GM04504 (cell line): ENCODE measurements at places on chromosomes 5 and 9.

GRCh38 chr5:159409801-159410200, 79.5 kb upstream of the IL12B start:
- DNase-seq: no peak

DNA sequence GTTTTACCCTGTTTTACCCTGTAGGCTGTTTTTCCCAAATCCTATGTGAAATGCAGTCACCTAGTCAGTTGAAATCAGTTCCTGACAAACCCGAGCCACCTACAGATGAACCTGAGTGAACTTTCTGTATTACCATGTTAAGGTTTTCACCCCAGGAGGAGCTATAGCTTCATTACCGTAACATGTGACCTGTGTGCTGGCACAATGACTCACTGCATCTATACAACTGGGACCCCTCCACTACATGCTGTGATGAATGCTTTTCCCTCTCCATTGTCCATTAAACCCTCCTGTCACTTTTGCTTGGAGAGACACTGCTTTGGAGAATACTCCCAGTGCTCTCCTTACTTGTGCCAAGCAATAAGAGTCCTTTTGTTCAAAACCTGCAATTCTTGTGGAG, 1974.8 kb downstream of the EFNA5 start:
- no peak for DNase-seq

DNA sequence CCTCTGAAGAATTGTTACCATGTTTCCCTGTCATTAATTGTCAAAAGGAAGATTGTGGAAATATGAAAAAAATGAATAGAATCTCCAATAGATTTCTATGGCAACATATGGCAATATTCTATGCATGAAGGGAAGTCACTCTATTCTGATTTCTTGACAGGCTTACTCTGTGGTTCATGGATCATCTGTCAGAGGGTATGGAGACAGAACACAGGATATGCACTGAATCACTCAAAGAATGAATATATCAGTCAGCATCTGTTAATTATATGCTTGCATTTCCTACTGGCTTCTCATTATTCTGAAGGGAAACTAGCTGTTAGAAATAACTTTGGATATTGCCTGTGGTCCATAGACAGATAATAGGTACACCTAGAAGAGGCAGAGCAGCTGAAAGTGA, 918.9 kb downstream of the DTWD2 start:
- no peak for DNase-seq

DNA sequence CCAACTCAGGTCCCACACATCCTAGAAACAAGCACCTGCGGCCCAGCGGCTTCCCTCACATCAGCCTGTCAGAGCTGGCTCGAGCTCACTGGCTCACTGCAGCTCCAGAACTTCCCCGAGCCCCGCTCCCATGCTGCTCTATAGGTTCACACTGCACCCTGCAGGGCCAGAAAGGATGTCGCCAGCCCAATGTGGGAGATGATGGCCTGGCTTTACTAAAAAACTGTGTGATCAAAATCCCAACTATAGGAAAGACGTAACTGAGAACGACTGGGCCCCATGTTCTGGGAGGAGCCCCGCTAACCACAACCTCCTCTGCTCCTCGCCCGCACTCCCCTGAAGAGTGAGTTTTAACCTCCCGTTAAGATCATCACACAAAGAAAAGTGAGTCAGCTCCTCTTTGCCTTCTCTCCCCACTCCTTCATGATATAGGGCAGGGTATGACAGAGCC, 4.6 kb downstream of the SURF4 start:
- DNase-seq: no peak

DNA sequence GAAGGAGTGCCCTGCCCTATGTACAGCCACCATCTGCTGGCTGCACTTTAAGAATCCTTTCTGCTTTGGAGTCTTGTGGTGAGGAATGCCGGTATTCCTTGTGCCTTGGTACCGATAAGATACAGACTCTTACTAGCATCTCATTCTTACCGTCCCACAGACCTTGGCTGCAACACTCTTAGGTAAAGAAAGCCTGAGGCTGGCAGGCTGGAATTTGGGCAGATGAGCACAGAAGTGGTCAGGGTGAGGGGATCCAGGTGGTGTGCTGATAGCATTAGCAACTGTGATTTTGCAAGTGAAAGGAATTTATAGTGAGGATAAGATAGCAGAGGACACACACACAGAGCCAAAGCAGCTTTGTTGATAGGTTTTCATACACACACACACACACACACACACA, 198.1 kb downstream of the ENC1 start:
- no peak for DNase-seq

DNA sequence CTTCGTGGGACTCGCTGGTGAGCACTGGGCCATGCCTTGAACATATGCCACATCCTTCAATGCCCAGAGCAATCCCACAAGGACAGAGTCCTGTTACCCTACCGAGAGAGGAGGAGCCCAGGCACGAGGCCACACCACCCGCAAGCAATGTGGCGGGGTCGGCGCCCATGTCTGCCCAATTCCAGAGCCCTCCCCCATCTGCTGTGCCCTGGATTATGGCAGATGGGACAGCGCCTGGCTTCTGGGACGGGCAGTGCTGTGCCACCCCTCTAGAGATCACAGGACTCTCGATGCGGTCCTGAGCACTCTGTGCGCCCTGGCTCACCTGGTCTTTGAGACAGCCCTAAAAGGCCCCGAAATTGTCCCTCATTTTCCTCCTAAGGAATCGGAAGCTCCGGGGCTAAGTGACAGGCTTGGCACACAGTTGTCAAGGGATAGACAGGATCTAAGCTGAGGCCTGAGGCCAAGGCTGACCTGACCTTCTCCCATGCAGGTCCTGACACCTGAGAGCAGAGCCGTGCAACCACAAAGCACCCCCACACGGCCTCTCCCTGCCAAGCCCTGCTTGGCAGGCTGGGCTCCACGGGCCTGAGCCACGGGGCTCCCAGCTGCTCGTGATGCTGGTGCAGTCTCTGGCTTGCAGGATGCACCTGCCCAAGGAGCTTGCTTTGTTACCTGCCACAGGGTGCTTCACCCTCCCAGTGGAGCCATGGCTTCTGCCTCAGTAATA, 48.8 kb downstream of the PRRT1B start:
- DNase-seq: no peak

- no peak for DNase-seq
Observed at GRCh38 chr9:89603767-89604665, 796 bp upstream of the GADD45G start.
